Large intestine (tissue), 12 donors: ENCODE measurements at places on chromosomes 6 and 20.
A peak's percentile ranks its signal among the peaks of the same experiment; 100 is the strongest.

- DNase-seq = no peak
Measured at GRCh38 chr6:128235556-128235955, 284.8 kb downstream of the PTPRK start.

GRCh38 chr20:40160097-40160550, 528.9 kb downstream of the MAFB start:
- peak; percentile 17 for DNase-seq

GRCh38 chr20:3461211-3461771, 9.5 kb upstream of the ATRN start:
- DNase-seq = no peak

- no peak for DNase-seq
Measured at GRCh38 chr6:47358440-47359225, 48.9 kb upstream of the TNFRSF21 start.

DNA sequence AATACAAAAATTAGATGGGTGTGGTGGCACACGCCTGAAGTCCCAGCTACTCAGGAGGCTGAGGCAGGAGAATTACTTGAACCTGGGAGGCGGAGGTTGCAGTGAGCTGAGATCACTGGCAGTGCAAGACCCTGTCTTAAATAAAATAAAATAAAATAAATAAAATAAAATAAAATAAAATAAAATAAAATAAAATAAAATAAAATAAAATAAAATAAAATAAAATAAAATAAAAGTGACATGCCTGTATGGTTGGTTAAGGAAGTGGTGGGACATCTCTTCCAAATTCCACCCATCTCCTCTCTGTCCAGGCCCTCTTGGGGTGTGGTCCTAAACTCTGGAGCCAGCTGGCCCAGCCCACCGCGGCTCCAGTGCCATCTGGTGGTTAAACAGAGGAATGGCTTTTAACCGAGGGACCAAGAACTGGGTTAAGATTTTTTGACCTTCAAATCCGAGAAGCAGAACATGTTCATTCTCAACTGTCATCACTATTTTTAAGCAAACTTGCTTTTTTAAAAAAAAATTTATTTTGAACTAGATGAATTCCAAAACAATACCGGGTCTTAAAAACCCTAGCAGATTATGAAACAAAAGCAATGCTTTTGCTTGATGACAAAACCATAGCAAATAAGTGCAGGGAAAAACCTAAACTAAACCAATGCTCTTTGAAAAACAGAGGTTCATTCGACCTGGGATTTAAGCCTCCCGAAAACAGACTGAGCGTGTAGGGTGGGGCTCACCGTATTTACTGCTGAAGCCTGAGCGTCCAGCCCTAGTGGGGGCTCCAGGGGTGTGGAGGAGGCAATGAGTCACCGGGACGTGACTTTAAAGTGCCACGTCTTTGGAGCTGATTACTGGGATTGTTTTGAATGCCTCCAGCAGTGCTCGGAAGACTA, 68.8 kb downstream of the CDC5L start:
- DNase-seq = peak; percentile 45

DNA sequence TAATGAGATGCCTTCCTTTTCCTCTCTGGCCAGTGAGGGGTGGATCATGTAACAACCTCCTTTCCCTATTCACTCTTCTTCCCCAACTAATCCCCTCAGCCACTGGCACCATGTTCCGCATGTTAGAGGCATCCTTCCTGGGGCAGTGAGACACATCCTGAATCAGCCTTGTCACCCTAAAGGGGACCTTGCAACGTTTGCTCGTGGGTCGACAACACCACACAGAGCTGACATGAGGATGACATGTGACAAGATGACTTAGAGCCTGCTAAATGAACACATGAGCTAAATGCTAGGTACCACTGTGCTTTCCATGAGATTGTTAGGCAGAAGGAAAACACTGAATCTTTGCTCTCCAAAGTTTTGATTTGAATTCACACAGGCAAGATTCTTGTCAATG, 129.2 kb downstream of the ATXN1 start:
- no peak for DNase-seq

- DNase-seq = peak; percentile 74
Measured at GRCh38 chr20:25057234-25058050, 497 bp downstream of the ACSS1 start.

DNA sequence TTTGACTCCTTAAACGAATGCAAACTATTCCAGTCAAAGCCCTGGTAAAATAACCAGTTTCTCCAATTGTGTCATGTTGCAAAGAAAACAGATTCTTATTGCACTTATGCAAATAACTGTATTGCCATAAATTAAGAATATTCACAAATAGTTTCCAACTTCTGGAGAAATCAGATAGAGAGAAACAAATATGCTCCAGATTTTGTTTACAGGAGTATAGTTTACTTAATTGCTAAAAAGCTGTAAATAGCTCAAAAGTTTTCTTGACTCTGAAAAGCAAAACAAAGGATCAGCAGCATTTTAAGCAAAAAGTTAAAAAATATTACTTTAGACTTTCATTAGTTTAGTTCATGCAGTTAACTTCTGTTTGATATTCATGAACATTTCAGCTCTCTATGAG, 304.2 kb downstream of the PACRG start:
- DNase-seq = no peak

GRCh38 chr20:62899633-62900051, 26.7 kb downstream of the DIDO1 start:
- peak; percentile 45 for DNase-seq

- no peak for DNase-seq
Measured at GRCh38 chr20:46371656-46372055, 34.8 kb downstream of the ELMO2 start.

- no peak for DNase-seq
Measured at GRCh38 chr6:93678841-93679454, 259.6 kb upstream of the EPHA7 start.

GRCh38 chr6:150863213-150863928, 2.1 kb upstream of the MTHFD1L start:
- no peak for DNase-seq

GRCh38 chr6:149840345-149841075, 23.6 kb downstream of the LRP11 start:
- peak; percentile 83 for DNase-seq

- no peak for DNase-seq
Measured at GRCh38 chr20:4771004-4771403, 49.3 kb downstream of the PRND start.

DNA sequence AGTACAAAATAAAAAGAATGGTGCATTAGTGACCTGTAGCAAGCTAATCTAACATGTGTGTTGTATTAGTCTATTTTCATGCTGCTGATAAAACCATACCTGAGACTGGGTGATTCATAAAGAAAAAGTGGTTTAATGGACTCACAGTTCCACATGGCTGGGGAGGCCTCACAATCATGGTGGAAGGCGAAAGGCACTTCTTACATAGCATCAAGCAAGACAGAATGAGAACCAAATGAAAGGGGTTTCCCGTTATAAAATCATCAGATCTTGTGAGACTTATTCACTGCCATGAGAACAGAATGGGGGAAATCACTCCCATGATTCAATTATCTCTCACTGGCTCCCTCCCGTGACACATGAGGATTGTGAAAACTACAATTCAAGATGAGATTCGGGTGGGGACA, 45.4 kb upstream of the AIG1 start:
- DNase-seq = no peak

GRCh38 chr6:44733126-44733525, 345.6 kb downstream of the CDC5L start:
- DNase-seq = no peak

GRCh38 chr6:45388328-45388727, 10.6 kb upstream of the SUPT3H start:
- no peak for DNase-seq

- DNase-seq = no peak
Measured at GRCh38 chr20:4507288-4507719, 214.4 kb upstream of the PRND start.

DNA sequence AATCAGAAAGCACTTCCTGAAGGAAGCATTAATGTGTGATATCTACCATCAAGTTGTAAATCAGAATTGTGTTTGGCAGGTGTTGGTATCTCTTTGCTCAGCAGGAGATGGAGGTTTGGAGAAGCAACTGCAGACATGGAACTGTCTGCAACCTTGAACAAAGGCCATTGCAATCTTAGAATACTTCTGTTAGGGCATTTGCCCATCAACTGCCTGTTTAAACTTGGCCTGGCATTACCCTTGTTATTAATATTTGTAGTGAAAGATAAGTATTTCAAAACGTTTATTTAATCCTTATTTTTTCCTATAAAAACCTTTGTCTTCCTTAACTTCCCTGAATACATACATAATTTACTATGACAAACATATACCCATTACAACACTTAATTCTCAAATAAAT, 14.1 kb downstream of the GSTA5 start:
- no peak for DNase-seq

- DNase-seq = no peak
Measured at GRCh38 chr6:165729307-165729936, 66.4 kb upstream of the PDE10A start.

GRCh38 chr6:82996156-82996555, 69.5 kb downstream of the UBE3D start:
- no peak for DNase-seq

GRCh38 chr20:59002388-59002787, 4.7 kb downstream of the CTSZ start:
- no peak for DNase-seq

GRCh38 chr6:46246081-46246480, 75.3 kb upstream of the ENPP5 start:
- no peak for DNase-seq

- no peak for DNase-seq
Measured at GRCh38 chr20:15564981-15565380, 1008.3 kb downstream of the KIF16B start.

- no peak for DNase-seq
Measured at GRCh38 chr6:52013035-52013434, 74.4 kb downstream of the PKHD1 start.

- no peak for DNase-seq
Measured at GRCh38 chr6:107592806-107593205, 102.9 kb downstream of the SOBP start.

DNA sequence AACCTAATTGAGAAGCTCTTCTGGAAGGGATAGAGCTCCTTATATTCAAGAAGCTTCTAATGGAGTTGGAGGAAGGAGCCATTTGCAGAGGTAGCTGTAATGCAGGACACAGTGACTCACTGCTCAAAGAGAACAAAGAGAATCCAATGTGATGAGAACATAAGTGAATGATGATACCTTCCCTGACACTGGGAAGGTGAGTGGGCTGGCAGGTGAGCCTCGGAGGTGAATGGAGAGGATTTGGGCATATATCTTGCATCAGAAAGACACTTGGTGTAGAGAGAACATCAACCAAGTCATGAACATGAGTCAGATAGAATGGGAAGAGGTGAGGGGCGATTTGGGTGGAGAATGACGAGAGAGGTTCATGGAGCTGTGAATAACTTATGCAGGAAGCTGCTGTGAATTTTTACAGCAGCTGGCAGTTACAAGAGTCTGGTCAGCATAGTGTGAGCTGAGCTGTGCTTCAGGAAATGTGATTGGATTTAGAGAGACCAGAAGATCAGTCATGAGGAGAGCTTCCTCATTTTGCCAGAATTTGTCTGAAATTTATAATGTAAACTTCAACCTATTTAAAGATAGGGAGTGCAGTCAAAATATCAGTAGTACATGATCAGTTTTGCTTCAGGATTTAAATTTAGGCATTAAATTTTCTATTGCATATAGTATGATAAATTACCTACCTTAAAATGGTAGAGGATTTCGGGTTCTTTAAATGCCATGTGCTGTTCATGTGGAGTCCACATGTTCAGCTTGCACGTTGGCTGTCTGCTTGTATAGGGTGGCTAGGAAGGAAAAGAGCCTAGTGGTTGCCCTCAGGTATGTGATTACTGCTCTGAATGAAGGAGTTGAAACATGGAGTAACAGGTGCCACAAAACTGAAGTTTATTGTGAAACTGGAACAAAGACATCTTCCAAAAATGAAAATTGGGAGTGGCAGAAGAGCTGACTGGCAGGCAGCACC, 59.2 kb upstream of the KIF25 start:
- DNase-seq = no peak

DNA sequence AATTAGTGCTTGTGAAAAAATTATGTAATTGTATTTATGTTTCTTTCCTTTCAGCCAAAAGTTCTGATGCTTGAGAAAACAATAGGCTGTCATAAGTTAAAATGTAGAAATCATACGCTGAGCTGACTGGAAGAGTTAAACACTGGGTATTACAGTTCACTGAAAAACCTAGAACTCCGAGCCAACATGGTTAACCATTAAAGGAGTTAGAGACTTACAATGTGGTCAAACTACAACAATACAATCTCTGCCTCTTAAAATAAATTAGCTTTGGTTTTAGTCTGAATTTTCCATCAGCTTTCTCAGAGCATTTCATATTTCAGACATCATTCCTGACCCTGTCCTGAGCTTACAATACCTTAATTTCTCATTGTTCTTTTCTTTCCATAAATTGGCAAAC, 91.0 kb downstream of the COL12A1 start:
- peak; percentile 11 for DNase-seq

- DNase-seq = no peak
Measured at GRCh38 chr20:45073221-45073620, 27.7 kb downstream of the KCNS1 start.
